ENCODE measurements at places on chromosomes 5 and 9.

- DNase-seq, result no peak
Observed at GRCh38 chr5:56352808-56353590, 119.9 kb upstream of the ANKRD55 start.

DNA sequence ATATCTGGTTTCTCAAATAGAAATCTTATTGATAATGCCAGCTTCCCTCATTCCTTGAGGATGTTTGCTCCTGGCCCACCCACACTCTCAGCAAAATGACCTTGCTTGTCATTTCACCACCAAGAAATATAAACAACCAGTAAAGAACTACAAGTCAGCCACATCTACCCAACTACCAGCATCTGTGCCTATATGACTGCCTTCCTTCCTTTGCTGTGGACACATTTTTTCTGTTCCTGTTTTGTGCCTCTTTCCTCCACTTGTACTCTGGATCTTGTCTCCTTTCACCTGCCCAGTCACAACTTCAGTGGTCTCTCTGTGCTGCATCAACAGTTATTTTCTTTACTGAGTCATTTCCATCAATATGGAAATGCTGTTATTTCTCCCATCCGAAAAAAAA, 20.3 kb downstream of the KIF2A start:
- DNase-seq, result no peak

DNA sequence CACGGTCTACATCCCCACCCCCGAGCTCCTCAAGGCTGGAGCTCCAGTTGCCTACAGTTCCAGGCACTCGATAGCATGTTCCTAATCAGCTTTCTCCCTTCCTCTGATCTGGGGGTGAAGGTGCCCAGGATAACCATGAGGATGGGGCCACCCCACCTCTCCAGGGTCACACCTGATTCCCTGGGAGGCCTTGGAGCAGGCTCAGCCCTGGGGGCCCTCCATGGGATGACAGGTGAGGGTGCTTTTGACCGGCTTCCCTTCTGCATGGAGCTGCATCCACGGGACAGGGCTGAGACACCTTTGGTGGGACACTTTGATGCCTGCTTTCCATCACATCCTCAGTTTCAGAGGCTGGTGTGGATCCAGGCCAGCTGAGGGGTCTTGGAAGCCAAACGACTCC, 28.6 kb downstream of the GADD45G start:
- DNase-seq, result no peak

DNA sequence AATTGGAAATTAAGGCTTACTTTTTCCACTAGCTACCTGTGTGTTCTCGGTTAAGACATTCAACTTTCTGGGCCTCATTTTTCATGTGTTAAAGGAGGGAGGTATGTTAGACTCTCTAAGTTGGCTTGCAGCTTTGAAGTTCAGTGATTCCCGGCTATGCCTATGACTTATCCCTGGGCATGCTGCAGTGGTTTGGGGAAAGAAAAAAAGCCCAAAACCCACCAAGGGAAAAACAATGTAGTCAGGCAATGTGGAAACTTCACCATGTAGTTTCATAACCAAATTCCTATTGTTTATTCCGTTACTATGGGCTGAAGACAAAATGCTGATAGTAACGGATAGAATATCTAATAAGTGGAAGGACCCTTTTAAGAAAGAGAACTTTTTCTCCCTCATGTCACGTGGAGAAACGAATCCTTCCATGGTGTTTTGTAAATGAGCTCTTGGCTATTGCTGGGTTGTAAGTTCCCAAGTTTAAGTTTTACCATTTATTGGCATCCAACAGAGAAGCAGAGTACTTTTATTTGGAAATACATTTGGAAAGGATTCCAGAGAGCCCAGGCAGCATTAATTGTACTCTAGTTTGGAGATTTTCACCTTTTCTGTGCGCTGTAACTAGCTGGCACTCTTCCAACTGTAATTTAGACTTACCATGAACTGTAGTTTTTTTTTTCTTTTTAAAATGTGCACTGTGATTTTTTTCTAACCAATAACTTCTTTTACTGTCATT, 84.9 kb upstream of the MPDZ start:
- no peak for DNase-seq

GRCh38 chr9:98806394-98807035, 955 bp upstream of the GALNT12 start:
- no peak for DNase-seq

DNA sequence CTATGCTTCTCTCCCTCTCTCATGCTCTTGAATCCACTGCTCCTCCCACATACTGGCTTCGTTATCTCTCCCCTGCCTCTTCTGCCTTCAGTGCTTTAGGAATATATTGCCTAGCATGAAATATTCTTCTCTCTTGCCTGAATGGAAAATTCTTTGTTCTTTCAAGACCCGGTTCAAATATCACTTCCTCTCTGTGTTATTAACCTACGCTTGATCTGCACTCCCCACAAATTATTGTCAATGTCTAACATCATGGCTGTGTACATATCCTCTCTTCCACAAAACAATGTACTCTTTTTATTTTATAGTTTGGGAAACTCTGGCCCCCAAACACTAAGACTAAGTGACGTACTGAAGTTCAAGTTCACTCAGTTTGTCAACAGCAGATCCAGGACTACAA, 211.0 kb downstream of the SEC61B start:
- no peak for DNase-seq
